ENCODE measurements at places on chromosomes 16 and 17.

- no peak for DNase-seq
Measured at GRCh38 chr17:47894498-47895346, 1.3 kb upstream of the SP2 start.

- DNase-seq = no peak
Measured at GRCh38 chr17:12853921-12854320, 64.6 kb downstream of the ARHGAP44 start.

DNA sequence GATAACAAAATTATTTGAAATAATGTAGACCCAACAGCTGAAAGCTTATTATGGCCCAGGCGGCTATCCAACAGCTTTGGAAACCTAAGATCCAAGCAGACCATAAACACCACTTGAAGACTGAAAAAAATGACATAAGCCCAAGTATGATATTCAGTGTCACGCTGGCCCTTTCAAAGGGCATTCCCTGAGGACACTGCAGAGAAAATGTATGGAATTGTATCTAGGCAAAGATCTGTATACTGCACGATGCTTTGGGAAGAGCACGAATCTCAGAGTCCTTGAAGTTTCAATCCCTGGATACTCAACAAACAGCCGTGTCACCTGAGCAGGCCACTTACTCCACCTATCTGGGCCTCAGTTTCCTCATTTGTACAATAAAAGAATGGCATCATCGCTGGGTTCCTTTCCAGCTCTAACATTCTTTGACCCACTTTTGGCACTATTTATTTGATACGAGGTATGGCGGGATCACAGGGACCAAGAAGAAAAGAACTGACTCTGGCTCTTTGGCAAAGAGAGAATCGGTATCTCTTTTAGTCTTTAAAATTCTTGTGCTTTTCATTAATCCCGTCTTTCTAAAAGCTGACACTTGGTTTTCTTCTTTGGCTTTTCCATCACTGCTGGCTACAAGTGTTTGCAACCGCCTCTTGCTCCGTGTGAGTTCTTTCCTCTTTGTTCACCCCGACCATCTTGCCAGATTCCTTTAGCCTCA, 1.2 kb downstream of the STAT5B start:
- no peak for DNase-seq

DNA sequence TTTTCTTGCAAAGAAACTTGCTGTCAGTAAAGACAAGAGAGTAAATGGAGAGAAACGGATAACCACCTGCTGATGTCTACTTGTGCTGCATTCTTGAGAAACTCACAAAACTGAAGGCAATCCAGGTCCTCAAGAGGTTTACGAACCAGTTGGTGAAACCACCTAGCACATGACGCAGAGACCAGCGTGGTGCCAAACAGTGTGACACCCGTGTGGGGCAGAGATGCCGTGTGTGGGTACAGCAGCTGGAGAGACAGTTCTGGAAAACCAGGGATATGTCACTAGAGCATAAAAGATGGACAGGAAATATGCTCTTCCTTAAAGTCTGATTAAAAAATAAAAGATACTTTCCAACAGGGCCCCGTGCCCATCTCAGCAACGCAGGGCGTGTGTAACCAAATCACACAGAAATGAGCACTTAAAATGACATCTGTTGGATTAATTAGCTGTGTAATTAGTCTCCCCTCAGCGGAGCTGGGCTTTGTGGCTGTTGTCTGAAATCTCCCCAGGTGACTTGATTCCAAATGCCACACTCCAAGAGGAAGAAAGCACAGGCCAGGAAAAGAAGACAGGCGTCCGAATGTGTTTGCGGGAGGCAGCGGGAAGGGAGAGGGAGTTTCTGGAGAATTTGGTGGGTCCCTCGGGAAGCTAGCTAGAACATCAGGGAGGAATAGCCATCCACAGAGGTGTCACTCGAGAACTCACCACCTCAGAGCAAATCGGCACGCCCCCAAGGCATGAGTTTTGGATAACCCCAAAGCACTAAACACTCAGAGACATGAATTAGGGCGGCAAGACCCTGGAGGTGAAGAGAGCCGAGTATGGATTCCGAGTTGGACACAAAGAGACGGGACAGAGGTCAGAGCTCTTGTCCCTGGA, 109.8 kb downstream of the ZFHX3 start:
- DNase-seq = no peak

- DNase-seq = no peak
Measured at GRCh38 chr16:68636818-68637217, 8.3 kb upstream of the CDH3 start.

DNA sequence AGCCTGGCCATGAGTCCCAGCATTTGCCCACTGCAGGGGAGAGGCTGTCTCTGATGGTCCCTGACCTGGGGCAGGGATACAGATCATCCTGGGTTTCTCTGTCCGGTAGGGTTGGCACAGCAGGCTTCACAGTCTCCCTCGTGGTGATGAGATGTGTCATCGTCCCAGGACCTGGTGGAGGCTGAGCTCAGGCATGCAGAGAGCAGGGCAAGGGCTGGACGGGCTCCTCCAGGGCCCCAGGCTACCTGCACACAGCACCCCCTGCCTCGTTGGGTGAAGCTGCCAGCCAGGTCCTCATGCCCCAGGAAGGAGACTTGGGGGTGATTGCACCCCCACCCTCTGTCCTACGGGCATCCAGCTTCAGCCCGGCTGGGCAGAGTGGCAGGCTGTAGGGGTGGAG, 155.8 kb upstream of the GSE1 start:
- DNase-seq = no peak

GRCh38 chr16:74748616-74749026, 26.0 kb downstream of the FA2H start:
- no peak for DNase-seq

- no peak for DNase-seq
Measured at GRCh38 chr17:45971698-45972141, 27.3 kb upstream of the STH start.

GRCh38 chr16:73042807-73043206, 5.1 kb downstream of the ZFHX3 start:
- DNase-seq = no peak

DNA sequence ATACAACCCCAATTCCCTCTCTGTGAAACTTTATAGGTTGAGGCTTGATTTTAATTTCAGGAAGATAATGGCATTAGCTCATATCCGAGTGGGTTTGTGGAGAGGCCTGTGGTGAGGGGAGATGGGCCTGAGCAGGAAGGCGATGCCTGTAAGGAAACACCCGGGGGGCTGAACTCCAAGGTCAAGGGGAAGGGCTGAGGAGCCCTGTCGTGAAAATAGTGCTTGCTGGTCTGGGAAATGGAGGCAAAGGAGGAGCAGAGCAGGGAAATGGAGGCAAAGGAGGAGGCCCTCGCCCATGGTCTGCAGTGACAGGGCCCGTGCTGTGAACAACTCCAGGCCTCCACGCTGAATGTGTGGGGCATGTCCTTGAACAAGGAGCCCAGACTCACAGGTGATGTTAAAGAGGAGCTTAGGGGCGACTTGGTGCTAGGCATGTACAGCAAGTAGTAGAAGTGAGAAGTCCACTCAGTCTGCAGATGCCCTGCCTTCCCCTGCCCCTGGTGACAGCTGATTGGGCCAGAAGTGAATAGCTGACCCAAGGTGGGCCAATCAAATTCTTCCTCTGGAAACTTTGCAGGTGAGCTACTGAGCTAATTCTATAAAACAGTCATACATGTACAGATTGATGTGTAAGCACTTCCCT, 38.1 kb downstream of the MRPS23 start:
- DNase-seq = no peak

- DNase-seq = no peak
Measured at GRCh38 chr17:20266806-20267458, 200.4 kb downstream of the LGALS9B start.

- DNase-seq = no peak
Measured at GRCh38 chr17:56710986-56711385, 117.5 kb downstream of the NOG start.

DNA sequence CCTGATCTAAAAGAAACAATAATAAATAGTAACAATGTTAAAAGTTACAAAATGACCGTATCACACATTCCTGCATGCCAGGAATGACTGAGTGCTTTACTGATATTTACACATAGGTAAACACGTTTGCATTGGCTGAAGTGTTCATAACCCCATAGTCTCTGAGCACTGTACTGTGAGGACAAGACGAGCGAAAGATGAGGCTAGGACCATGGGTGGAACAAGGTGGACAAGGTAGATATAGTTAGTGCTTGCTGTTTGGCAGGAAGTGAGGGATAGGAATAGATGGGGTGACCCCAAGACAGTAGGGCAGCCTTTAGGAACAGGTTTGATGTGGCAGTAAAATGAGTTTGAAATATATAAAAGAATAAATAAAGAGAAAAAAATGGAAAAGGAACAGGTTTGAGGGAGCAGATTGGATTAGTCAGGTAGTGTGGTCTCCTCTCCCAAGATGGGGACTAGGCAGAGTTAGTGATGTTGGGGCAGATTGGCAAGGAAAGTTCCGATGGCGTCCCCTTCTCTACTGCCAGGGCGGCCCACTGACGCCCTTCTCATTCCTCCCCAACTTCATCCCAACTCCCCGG, 452 bp upstream of the E2F4 start:
- DNase-seq = no peak

DNA sequence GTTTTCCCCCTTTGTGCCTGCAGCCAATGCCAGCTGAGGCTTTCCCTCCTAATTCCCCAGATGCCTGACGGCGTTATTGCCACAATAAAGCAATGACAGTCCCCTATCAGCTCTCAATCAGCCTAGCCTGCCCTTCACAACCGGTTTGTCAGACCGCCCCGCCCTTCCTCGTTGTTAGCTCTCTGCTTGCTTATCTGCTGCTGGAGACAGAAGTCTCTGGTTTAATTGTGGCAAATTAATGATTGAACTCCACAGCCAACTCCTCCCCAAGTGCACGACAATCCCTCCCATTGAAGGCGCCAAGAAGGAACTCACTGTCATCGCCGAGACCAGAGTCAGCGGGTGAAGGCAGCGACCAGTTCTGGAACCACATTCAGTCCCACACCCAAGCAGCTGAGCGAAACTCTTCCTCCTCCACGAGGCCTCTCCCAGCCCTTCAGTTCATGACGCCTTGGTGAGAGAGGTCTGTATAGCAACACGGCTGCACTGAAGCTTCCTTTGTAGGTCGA, 474.4 kb downstream of the SLC39A11 start:
- DNase-seq = no peak

- DNase-seq = no peak
Measured at GRCh38 chr16:22727285-22728166, 86.4 kb upstream of the HS3ST2 start.

GRCh38 chr17:7739746-7740145, 22.2 kb downstream of the DNAH2 start:
- no peak for DNase-seq

DNA sequence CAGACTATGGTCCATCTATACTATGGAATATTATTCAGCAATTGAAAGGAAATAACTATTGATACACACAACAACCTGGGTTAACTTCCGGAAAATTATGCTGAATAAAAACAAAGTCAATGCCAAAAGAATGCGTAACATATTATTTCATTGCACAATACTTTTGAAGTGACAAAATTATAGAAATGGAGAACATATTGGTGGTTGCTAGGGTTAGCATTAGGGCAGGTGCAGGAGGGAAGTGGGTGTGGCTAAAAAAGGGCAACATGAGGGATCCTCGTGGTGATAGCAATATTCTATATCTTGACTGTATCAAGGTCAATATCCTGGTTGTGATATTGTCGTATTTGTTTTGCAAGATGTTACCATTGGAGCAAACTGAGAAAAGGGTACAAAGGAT, 34.9 kb downstream of the PIK3R5 start:
- DNase-seq = no peak

- no peak for DNase-seq
Measured at GRCh38 chr17:77770331-77771105, 188.0 kb upstream of the TNRC6C start.

DNA sequence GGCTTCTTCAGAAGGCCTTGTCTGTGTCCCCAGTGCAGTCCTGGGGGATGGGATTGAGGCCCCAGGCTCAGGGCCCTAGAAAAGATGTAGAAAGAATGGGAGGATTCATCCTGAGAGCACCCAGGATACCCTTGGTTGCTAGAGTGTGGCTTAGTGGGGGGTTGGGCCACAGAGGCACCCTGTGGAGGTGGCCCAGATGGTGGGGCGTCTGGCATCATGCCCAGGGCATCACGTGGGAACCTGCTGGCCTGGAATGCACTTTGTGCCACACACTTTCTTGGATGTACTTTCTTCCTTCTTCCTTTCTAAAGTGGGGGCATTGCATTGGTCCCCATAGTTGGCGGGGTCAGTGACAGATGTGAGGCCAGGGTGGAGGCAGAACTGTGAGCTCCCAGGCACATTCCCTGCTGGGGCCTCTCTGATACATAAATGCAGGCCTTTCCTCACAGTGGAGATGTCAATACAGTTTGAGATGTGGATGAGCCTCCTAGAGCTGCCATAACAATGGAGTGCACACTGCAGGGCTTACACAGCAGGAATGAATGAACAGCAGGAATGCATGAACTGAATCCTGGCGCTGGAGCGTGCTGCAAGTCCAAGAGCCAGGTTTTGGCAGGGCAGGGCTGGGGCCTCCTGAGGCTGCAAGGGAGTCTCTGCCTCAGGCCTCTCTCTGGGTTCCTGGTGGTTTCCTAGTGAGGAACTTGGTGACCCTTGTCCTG, 43.3 kb downstream of the MGAT5B start:
- no peak for DNase-seq

DNA sequence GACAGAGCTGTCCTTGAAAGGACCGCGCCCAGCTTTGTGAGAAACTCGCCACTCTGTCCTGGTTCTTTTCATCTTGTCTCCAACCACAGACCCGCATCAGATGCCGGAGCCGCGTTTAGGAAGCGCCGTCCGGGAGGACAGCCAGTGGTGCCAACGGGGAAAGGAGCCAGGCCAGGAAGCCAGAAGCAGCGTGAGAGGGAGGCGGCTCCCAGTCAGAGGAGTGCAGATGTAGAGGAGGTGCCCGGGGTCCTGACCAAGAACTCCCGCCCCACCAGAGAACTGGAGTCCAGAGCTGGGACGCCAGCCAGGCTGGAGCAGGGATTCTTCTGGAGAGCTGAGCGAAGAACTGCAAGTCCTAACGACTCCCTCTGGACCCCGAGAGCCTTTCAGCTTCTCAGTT, 49.3 kb upstream of the TNRC6C start:
- DNase-seq = no peak

DNA sequence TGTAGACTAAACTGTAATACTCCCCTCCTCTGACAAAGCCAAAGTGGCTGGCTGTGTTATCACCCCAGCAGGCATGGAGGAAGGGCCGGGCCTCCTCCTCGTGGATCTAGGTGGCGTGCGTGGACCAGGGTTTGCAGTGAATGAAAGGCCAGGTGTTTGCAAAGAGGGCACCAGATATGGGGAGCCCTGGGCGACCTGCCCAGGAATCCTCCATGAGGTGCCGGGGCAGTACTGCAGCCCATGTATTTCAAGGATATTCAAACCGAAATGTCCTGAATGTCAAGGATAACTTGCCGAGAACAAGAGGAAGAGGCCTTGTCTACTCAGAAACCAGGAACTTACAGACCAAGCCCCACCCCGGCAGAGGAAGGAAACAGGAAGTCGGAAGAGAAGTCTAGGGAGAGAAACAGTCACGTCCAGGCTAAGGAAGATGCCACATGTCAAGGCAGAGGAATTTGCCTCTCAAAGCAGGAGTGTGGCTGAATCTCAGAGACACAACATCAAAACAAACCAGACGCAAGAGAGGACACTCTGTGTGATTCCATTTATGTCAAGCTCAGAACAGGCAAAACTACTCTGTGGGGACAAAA, 13.7 kb upstream of the OSGIN1 start:
- no peak for DNase-seq

Measured in stimulated activated CD8-positive, alpha-beta memory T cell treated with anti-CD3 and anti-CD28 coated beads, Interleukin-4, amount 100 ng/mL, for 1 hour (primary cell).